ENCODE measurements at places on chromosomes 11 and 22. TPM values are rescaled to one million over a fixed set of nuclear protein-coding genes. Genes with fewer than 3 reads are reported as not detected.

- no peak overlapping the region for H3K4me3 ChIP-seq
- no peak overlapping the region for H3K27ac ChIP-seq
- peaks cover 18% of the 10 kb centered on the region for H3K4me1 ChIP-seq
Measured at GRCh38 chr22:31447337-31447736, 42.3 kb downstream of the EIF4ENIF1 start.

DNA sequence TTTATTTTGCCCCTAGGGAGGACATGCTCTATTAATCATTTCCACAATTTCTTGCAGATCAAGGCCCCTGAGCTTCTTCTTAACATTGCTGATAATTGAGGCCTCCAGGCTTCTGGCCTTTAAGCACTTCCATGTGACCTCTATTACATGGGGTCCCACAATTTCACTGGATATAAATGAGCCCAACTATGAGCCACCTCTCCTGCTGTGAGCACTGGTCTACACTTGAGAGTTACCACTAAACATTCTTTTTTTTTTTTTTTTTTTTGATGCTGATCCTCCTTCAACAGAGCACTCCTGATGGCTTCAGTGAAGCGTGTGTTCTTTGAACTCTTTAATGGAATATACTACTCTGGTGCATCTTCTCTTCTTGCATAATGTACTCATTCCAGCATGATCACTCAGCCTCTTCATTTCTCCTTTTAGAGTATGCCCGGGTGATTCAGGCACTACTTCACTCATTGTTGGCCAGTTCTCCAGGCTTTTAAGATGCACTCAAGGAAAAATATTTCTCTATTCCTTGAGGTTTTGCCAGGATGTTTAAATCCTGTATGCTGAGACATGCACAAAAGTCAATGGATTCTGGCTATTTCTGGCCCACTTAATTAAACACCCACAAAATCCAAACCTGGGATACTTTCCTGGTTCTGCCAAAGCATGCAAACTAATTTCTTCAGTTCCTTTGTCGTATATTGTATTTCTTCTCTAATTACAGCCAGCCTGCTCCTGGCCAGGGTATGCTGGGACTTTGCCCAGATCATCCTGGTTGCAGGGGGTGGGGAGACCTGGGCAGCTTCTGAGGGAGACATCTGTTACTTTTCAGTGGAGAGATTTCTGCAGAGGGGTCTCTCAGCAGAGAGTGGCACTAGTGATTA is 257.8 kb upstream of the LUZP2 start:
- no peaks in the 10 kb centered on the region for H3K4me1 ChIP-seq
- H3K4me3 ChIP-seq, result no peak overlapping the region
- no peak overlapping the region for H3K27ac ChIP-seq
- H3K27me3 ChIP-seq, result no peaks in the 10 kb centered on the region
- no peak for DNase-seq
- H3K36me3 ChIP-seq, result no peaks in the 10 kb centered on the region

- no peaks in the 10 kb centered on the region for H3K4me1 ChIP-seq
- H3K36me3 ChIP-seq, result no peaks in the 10 kb centered on the region
- no peaks in the 10 kb centered on the region for H3K27me3 ChIP-seq
- DNase-seq, result no peak
- H3K27ac ChIP-seq, result no peak overlapping the region
Measured at GRCh38 chr22:26713823-26714449, 56.5 kb downstream of the MIAT start.

Gene C22orf15
- not detected for total RNA-seq

- DNase-seq, result no peak
- H3K4me1 ChIP-seq, result no peaks in the 10 kb centered on the region
- H3K36me3 ChIP-seq, result peaks cover 76% of the 10 kb centered on the region
Measured at GRCh38 chr22:35419756-35420155, 19.8 kb downstream of the MCM5 start.

DNA sequence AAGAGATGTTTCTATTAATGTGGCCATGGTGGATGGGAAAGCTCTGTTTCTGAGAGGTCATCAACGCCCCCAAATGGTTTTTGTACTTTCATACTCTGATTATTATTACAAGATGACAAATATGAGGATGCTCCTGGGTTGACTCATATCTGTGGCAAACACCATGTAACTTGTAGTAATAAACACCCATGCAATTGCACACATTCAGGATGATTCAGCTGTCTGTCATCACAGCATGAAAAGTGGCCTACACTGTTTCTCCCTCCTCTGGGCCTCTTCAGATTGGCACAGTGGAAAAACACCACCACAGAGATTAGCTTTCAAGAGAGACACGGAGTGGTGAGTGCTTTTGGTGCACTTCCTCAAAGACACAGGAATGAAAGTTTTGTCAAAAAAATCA is 85.4 kb downstream of the MTNR1B start:
- DNase-seq, result no peak
- H3K4me3 ChIP-seq, result no peak overlapping the region
- H3K36me3 ChIP-seq, result no peaks in the 10 kb centered on the region
- H3K27me3 ChIP-seq, result no peaks in the 10 kb centered on the region
- H3K27ac ChIP-seq, result no peak overlapping the region

Gene BRSK2
- total RNA-seq, result not detected

GRCh38 chr11:77619576-77620198 is 17.9 kb downstream of the CLNS1A start:
- no peak overlapping the region for H3K27ac ChIP-seq
- peaks cover 67% of the 10 kb centered on the region for H3K36me3 ChIP-seq
- H3K27me3 ChIP-seq, result no peaks in the 10 kb centered on the region
- H3K4me1 ChIP-seq, result no peaks in the 10 kb centered on the region
- no peak overlapping the region for H3K4me3 ChIP-seq
- no peak for DNase-seq

Gene HORMAD2
- not detected for total RNA-seq

GRCh38 chr11:124801014-124801413 is 808 bp upstream of the MSANTD2 start:
- DNase-seq, result no peak
- no peaks in the 10 kb centered on the region for H3K27me3 ChIP-seq
- peak overlapping the region; percentile 82 for H3K4me3 ChIP-seq
- H3K27ac ChIP-seq, result peak overlapping the region; percentile 91

DNA sequence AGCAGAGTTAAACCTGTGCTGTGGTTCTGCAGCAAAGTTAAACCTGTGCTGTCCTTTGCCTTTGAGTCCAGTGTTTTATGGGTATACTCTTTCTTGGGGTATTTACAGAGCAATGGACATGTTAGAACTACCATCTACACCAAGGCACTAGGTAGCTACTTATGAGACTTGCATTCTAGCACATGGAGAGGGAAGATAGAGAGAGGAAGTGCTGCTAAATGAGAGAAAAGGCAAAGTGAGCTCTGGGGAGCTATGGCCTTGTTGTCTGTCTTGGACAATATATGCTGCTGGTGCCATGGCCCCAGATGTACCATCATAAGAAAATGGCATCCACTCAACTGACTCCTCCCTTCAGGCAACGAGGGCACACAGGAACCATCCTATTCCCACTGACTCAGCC is 91.5 kb downstream of the SLC1A2 start:
- H3K4me3 ChIP-seq, result no peak overlapping the region
- H3K27ac ChIP-seq, result no peak overlapping the region
- no peak for DNase-seq
- H3K27me3 ChIP-seq, result no peaks in the 10 kb centered on the region
- H3K36me3 ChIP-seq, result no peaks in the 10 kb centered on the region

Gene FBXO3
- total RNA-seq, result 45.8 TPM

- peaks cover 68% of the 10 kb centered on the region for H3K4me1 ChIP-seq
- no peaks in the 10 kb centered on the region for H3K36me3 ChIP-seq
- H3K27me3 ChIP-seq, result no peaks in the 10 kb centered on the region
- H3K4me3 ChIP-seq, result peak overlapping the region; percentile 22
Measured at GRCh38 chr22:27775758-27776649, 25.6 kb downstream of the MN1 start.

Gene JAML
- total RNA-seq, result not detected

DNA sequence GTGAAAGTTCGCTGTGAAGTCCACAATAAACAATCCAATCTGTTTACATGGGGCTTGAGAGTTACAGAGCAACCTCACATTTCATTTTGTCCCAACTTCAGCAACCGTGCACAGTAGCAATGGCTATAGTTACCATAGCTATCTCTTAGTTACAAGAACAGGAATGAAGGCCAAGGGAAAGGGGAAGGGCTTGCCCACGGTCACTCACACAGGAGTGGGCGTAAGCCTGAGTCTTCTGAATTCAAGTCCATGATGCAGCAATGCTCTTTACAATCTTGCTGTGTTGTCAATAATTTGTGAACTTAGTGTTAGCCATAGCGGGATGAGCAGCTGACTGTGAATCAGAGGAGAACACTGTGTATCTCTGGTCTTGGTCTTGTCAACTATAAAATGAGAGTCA is 102.9 kb downstream of the ADAMTS15 start:
- H3K4me3 ChIP-seq, result no peak overlapping the region
- no peaks in the 10 kb centered on the region for H3K36me3 ChIP-seq
- peaks cover 13% of the 10 kb centered on the region for H3K4me1 ChIP-seq
- no peaks in the 10 kb centered on the region for H3K27me3 ChIP-seq
- no peak for DNase-seq

Gene HPX
- 17.6 TPM for total RNA-seq

Gene CCDC88B
- total RNA-seq, result 5.2 TPM

DNA sequence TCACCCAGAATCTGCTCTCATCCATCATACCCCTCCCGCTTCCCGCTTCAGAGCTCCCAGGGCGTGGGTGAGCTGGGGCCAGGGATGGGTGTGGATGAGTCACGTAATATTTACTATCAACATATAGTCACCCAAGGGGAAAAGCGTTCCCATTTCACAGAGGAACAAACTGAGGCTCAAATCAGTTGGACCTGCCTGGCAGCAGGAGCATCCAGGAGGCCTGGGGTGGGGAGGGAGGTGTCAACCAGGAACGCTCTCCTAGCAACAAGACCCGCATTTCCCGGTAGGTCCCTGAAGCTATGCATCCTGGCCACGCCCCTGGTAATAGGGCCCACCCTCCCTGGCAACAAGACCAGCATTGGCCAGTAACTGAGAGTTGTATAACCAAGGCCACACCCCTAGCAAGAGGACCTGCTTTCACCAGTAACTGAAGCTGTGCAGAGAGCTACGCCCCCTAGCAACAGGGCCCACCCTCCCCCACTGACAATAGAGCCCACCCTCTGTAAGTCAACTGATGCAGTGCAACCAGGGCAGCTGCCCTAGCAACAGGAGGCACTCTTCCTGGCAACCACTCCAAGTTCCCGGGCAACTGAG is 32.7 kb upstream of the TXNRD2 start:
- H3K27me3 ChIP-seq, result no peaks in the 10 kb centered on the region
- DNase-seq, result no peak
- H3K4me1 ChIP-seq, result no peaks in the 10 kb centered on the region
- H3K4me3 ChIP-seq, result no peak overlapping the region
- H3K27ac ChIP-seq, result no peak overlapping the region

- no peaks in the 10 kb centered on the region for H3K4me1 ChIP-seq
- DNase-seq, result no peak
- H3K27ac ChIP-seq, result no peak overlapping the region
- no peaks in the 10 kb centered on the region for H3K36me3 ChIP-seq
- no peak overlapping the region for H3K4me3 ChIP-seq
- no peaks in the 10 kb centered on the region for H3K27me3 ChIP-seq
Measured at GRCh38 chr22:48955351-48956311, 872.0 kb downstream of the BRD1 start.

DNA sequence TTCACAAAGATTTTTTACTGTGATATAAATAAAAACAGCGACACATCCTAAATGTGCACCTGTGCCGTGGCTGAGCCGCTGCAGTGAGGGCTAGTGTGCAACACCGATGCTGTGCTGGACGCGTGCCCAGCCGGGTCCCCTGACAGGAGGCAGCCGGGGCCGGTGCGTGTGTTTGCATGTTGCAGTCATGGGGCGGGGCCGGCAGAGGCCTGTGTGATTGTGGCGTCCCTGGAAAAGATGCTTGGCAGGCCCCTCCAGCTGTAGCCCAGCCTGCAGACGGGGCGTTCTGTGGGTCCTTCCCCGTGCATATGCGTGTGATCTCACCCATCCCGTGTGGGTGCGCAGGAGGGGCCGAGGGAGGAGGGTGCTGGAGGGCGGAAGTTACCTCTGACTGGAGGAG is 30.6 kb downstream of the MUC6 start:
- H3K36me3 ChIP-seq, result no peaks in the 10 kb centered on the region
- H3K27me3 ChIP-seq, result no peaks in the 10 kb centered on the region
- peak overlapping the region; percentile 74 for H3K27ac ChIP-seq
- peak; percentile 37 for DNase-seq
- H3K4me3 ChIP-seq, result no peak overlapping the region

DNA sequence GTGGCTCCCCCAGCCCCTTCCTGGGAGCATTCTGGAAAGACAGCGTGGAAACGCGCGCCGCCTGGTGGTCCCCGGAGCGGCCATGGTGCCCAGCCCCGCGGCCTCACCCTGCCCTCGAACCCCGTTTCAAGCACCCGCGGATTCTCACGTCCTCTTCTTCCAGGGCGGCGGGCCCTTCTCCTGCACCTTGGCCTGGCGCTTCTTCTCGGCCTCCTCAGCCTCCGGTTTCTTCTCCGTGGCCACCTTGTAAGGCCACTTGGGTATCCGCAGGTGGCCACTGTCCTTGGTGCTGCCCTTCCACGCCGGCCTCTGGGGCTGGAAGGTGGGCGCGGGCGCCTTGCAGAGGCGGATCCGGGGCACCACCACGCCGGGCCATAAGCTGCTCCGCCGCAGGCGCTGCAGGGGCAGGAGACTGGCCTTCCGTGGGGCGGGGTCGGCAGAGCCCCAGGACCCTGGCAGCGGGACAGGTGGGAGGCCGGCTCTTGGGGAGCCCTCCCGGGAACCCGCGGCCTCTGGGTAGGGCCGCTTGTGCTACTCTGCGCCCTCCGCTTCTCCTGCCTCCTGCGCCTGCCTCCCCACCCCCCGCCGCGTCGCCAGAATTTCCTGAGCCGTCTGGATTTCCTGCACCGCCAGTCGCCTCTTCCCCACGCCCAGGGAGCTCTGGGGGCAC is 83.4 kb downstream of the TRIM51G start:
- H3K27me3 ChIP-seq, result no peaks in the 10 kb centered on the region
- no peaks in the 10 kb centered on the region for H3K36me3 ChIP-seq
- no peaks in the 10 kb centered on the region for H3K4me1 ChIP-seq
- no peak for DNase-seq
- no peak overlapping the region for H3K27ac ChIP-seq

Gene OR4C16
- total RNA-seq, result not detected

Gene NPTXR
- 0.81 TPM for total RNA-seq

GRCh38 chr22:30016596-30016995 is 63.7 kb upstream of the HORMAD2 start:
- no peak overlapping the region for H3K27ac ChIP-seq
- H3K4me3 ChIP-seq, result no peak overlapping the region
- DNase-seq, result no peak
- no peaks in the 10 kb centered on the region for H3K4me1 ChIP-seq
- H3K36me3 ChIP-seq, result peaks cover 95% of the 10 kb centered on the region

- H3K4me1 ChIP-seq, result no peaks in the 10 kb centered on the region
- no peak overlapping the region for H3K27ac ChIP-seq
- H3K4me3 ChIP-seq, result no peak overlapping the region
- no peak for DNase-seq
Measured at GRCh38 chr11:122594986-122595645, 60.4 kb upstream of the UBASH3B start.

Gene RIMBP3C
- 0.04 TPM for total RNA-seq

DNA sequence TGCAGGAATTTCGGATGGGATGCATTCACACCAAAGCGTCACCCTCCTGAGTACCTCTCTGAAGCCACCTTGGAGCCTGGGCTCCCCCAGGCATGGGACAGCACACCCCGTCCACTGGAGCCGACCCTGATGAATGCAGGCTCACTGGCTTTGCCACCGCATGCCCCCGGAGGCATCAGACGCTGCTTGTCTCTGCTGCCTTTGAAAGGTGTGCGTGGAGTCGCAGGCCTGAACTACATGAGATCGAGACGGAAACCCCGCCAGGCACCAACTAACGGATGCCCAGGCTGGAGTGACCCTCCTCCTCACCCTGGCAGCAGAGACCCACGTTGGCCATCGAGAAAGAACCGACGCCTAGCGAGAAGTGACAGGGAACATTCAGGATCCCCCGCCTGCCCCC is 22.5 kb downstream of the KRTAP5-5 start:
- no peaks in the 10 kb centered on the region for H3K4me1 ChIP-seq
- H3K27me3 ChIP-seq, result no peaks in the 10 kb centered on the region
- no peak for DNase-seq
- H3K36me3 ChIP-seq, result no peaks in the 10 kb centered on the region

Gene C11orf42
- not detected for total RNA-seq

All from gastrocnemius medialis (tissue), 4 donors.